ENCODE measurements at places on chromosomes 11 and 22.

DNA sequence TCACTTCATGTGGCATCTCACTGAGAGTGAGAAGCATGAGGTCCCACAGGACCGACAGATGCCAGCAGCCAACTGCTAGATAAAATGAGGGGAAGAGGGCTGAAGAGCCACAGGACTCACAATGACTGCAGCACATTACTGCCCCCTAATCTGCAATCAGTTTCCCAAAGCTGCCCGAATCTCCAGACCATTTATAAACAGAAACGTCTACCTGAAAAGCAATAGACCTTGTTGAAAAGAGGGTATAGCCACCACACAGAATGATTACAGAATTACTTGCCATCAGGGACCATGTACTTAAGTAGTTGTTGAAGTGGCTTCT, 12.4 kb upstream of the TEF start:
- no peak for DNase-seq

DNA sequence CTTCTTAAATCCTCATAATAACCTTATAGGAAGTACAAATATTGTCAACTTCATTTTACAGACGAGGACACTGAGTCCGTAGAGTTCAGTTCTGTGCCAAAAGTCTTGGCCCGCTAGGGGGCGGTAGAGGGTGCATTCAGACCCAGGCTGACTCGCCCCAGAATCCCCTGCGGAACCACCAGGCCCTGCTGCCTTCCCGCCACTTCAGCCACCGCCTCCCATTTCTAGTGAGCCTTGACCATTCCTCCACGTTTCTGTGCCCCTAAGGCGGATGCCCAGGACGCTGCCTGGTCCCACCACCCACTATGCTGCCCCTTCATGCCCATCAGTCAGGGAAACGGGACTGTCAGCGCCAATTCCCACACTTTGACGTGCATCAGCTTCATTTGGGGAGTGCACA, 19.1 kb downstream of the SYT13 start:
- DNase-seq = peak; percentile 15

- no peak for DNase-seq
These were observed 12.5 kb downstream of the HIRA start for GRCh38 chr22:19419086-19419463.

DNA sequence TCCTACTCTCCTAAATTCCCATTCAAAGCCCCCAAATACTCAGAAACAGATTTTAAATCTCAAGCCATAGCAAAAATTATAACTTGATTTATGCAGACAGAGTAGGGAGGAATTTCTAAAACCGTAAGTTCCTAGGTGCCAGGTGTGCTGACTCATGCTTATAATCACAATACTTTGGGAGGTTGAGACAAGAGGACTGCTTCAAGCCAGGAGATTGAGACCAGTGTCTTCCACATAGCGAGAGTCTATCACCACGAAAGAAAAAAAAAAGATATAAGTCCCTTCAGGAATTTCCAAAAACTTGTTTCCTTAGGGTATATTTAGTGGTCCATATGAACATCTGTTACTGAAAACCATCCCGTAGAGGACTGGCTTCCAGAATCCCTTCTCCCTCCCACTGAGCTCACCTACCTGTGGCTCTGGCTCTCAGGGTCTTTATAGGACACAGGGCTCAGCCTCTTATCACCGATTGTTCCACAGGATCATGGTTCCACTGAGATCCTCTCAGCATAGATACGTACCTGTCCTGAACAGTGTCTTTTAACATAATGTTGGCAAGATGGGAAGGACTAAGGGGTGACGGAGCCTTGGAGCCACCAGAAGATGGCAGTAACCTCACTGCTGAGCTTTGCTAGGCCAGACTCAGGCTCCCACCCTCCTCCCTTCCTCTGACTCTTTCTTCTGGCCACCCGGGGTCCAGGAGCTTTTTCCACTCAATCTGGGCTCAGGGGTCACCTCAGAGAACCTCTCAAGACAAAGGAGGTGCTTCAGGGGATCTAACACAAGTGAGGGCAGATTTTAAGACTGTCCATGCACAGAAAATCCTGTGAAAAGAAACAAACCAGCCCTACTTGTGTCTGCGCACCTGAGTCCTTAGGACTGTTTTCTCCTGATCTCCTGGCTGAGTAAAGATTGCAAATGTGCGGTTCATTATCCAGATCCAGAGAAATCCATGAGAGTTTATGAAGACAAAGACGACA, 117.5 kb upstream of the TOP3B start:
- no peak for DNase-seq

DNA sequence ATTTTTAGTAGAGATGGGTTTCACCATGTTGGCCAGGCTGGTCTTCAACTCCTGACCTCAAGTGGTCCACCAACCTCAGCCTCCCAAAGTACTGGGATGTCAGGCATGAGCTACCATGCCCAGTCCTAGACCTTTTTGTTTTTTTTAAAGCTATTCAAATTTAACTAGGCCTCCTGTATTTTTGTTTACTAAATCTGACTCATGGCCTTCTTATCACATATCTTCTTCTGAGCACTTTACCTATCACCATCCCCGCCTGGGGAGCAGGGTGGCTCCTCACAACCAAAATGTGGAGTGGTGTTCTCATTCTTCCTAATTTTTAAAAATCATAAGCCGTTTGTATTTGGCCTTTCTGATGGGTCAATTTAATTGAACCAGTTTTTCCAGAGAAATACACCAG, 92.6 kb downstream of the DBX1 start:
- no peak for DNase-seq

DNA sequence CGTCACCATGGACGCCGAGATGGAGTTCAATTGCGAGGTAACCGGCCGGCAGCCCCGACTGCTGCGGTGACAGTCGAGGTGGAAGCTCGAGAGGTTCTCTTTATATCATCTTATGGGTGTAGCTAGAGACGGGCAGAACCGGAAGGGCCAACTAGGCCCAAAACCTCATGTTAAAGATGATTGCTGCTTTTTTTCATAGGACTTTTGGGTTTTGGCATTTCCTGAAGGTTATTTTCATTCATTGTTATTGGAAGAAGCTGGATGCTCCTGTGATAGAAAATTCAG, 585 bp downstream of the NF2 start:
- peak; percentile 32 for DNase-seq

GRCh38 chr11:7511401-7511800, 2.4 kb upstream of the PPFIBP2 start:
- DNase-seq = no peak

DNA sequence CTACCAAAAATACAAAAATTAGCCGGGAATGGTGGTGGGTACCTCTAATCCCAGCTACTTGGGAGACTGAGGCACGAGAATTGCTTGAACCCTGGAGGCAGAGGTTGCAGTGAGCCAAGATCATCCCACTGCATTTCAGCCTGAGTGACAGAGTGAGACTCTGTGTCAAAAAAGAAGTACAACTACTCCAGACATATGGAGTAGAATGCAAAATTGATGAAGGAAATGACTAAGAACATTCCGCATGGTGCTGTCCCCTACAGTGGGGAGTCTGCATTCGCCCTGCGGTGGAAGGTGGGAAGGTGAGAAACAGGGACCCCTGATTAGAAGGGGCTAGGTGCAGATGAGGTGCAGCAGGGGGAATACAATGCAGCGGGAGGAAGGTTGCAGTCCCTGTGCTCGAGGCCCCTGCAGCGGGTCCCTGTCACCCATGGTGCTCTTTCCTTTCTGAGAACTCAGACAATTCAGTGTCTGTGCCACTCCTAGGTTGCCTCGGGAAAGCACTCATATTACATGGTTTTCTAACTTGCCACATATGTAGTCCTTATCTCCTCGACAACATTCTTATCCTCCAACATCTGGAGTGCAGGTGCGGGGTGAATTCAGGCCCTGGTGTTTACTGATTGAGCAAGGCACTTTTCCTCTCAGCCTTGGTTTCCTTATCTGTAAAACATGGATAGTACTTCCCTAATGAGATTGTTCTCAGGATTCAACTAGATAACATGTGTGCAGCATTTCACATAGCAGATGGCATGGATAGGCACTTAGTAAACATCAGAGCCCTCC, 5.2 kb downstream of the POLD4 start:
- no peak for DNase-seq

DNA sequence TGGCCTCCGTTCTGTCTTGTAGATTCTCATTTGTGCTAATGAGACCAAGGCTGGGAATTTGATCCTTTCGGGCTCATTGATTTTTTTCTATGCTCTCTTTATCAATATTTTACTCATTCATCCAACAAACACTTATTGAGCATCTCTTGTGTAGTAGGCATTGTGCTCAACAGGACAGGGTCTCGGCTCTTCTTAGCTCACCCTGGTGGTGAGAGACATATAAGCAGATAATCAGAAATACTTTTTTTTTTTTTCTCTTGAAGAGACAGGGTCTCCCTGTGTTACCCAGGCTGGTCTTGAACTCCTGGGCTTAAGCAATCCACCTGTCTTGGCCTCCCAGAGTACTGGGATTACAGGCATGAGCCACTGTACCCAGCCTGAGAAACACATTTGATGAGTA, 48.0 kb upstream of the SLC5A1 start:
- DNase-seq = no peak

- no peak for DNase-seq
These were observed 75.2 kb downstream of the ZNRF3 start for GRCh38 chr22:28958611-28959010.

GRCh38 chr11:64379160-64379559, 20.2 kb downstream of the RPS6KA4 start:
- no peak for DNase-seq

DNA sequence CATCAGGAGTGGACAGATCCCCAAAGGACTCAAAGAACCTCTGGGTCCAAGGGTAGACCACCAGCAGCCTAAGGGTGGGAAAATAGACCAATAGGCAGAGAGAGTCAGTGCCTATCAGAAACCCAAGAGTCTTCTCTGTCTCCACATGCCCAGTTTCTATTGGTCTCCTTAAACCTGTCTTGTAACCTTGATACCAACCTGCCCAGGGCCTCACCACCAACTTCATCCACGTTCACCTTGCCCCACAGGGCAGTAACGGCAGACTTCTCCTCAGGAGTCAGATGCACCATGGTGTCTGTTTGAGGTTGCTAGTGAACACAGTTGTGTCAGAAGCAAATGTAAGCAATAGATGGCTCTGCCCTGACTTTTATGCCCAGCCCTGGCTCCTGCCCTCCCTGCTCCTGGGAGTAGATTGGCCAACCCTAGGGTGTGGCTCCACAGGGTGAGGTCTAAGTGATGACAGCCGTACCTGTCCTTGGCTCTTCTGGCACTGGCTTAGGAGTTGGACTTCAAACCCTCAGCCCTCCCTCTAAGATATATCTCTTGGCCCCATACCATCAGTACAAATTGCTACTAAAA, at the start of gene HBB:
Gene HBB, minus strand, starts transcription at position 340 of the 579 bp plus-strand sequence. Its CDS starts 50 bp downstream, at position 290.
- DNase-seq = peak; percentile 97

DNA sequence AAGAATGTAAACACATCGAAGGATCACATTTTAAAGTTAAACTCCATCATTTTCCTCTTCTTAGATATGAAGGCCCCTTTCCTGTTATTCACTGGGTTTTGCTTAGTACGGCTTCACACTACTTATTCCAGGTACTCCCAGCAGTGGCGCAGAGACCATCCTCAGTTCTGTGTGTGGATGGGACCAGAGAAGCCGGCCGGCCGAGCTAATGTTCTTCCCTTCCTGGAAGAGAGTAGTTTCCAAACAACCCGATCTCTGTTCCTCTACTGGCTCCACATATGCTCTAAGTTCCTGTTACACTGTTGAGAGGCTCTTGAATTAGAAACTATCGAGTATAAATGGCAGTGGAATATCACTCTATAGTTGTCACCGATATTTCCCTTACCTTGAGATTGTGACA, 684 bp upstream of the NFRKB start:
- no peak for DNase-seq

DNA sequence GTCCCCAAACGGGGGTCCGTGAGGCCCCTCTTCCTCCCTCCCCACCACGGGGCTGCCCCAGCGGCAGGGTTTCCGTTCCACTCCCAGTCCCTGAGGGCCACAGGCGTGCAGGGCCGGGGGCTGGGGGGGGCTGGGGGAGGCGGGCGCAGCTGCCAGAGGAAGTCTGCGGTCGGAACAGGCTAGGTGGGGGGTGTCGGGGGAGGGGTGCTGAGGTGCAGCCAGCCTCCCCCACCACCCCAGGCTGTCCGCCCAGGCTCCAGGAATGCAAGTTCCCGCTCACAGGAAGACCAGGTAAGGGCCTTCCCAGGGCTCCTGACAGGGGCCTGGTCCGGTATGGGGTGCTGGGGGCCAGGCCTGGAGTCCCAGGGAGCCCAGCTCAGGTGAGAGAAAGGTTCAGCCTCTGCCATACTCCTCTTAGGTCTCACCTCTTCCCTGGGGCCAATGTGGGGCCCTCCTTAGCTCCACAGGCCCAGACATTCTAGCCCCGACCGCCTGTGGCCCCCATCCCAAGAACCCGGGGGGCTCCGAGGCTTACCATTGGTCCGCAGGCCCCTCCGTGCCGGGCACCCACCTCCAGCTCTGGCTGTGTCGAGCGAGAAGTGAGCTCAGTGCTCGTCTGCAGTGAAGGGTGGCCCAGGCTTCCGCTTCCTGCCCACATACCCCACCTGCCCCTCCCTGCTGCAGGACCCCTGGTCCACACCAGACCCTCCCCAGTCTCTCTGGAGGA, at the start of gene PTPRCAP:
Gene PTPRCAP, minus strand, starts transcription at position 601 of the 727 bp plus-strand sequence. Its CDS starts 63 bp downstream, at position 538.
- no peak for DNase-seq

DNA sequence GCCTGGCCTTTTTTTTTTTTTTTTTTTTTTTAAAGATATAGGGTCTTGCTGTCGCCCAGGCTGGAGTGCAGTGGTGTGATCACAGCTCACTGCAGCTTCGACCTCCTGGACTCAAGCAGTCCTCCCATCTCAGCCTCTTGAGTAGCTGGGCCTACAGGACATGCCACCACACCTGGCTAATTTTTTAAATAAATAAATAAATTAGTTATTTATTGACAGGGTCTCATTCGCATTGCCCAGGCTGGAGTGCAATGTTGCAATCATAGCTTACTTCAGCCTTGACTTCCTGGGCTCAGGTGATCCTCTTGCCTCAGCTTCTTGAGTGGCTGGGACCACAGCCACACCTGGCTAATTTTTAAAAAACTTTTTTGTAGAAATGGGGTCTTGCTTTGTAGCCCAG, 10.5 kb downstream of the AP2A2 start:
- no peak for DNase-seq

DNA sequence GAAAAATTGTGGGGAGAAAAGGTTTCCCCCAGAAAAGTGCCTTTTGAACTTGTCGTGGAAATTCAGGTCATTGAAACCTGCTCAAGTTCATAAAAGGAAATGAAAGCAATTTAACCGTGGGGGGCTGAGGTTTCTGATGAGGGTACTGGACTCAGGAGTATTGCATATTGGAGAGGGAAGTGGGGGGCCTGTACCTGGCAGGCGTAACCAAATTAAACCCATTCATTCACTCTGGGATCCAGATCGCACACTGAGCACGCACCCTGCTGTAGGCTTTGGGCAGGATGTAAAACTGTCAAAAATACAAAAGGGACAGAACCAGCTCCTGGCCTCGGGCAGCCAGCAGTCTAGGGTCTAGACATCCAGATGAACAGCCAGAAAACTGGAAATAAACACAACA, 1517.4 kb downstream of the BRD1 start:
- no peak for DNase-seq
